ENCODE measurements at places on chromosomes 1 and 21.

- no peak for DNase-seq
- H3K36me3 ChIP-seq, result no peaks in the 10 kb centered on the region
- H3K27ac ChIP-seq, result no peak overlapping the region
These were observed 3.3 kb upstream of the EPHA2 start for GRCh38 chr1:16158993-16159831.

DNA sequence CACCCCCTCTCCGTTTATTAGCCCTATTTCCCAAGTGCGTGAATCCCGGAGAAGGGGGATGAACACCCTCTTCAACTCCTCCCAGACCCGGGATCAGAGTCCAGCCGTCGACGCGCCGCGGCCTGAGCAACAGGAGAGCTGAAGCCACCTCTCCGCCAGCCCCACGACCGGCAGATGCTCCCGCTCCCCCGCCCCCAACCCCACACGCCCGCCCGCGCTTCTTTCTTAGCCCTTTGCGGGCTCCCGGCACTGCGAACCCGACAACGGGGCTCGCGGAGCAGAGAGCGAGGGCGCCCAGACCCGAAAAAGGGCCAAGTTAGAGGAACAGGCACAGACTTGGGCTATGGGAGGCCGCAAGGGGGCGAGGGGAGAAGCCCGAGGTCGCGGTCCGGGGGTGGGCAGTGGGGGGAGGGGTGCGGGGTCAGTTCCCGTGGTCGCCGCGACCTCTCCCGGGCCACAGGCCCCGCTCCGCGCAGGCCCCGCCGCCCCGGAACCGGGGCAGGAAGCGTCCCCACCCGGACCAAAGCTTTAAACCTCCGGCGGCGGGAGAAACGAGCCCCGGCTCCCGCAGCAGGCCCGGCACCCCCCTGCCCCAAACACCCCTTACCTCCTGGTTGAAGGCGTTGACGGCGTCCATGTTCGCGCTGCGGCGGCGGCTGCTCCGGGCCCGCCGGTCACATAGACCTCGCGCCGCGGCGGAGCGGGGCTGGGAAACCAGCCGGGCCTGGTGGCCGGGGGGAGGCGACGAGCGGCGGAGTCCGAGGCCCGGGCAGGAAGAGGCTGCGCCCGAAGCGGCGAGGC, 662 bp downstream of the SCAF4 start:
- H3K27ac ChIP-seq, result peak overlapping the region; percentile 79
- H3K4me1 ChIP-seq, result peaks cover 48% of the 10 kb centered on the region
- peak overlapping the region; percentile 75 for H3K4me3 ChIP-seq
- no peaks in the 10 kb centered on the region for H3K27me3 ChIP-seq

GRCh38 chr1:156123356-156124196, 9.1 kb downstream of the LMNA start:
- no peak overlapping the region for H3K4me3 ChIP-seq
- H3K27me3 ChIP-seq, result no peaks in the 10 kb centered on the region
- peak; percentile 93 for DNase-seq
- peak overlapping the region; percentile 98 for H3K27ac ChIP-seq

GRCh38 chr1:115056395-115056798, 26.8 kb downstream of the TSHB start:
- no peaks in the 10 kb centered on the region for H3K4me1 ChIP-seq
- no peaks in the 10 kb centered on the region for H3K27me3 ChIP-seq
- no peak overlapping the region for H3K4me3 ChIP-seq
- no peak overlapping the region for H3K27ac ChIP-seq
- no peaks in the 10 kb centered on the region for H3K36me3 ChIP-seq

DNA sequence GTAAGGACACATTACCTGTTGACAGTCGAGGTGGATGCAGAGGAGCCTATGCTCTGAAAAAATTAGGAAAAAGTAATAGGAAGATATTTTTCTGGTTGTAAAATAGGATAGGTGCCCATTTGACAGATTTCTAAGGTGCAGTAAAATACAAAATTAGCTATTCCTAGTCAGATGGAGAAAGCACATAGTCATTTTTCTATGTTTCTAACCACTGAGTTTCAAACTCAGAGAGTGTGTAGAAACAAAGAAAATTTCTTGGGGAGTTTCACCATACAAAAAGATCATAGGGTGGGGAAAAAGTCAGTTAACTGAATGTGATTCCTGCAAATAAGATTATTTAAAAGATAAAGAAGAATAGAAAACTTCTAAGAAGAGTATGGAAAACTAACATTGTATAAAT, 666.9 kb downstream of the KCNT2 start:
- no peaks in the 10 kb centered on the region for H3K4me1 ChIP-seq
- no peak overlapping the region for H3K4me3 ChIP-seq
- no peaks in the 10 kb centered on the region for H3K36me3 ChIP-seq
- H3K27ac ChIP-seq, result no peak overlapping the region
- H3K27me3 ChIP-seq, result no peaks in the 10 kb centered on the region
- no peak for DNase-seq

DNA sequence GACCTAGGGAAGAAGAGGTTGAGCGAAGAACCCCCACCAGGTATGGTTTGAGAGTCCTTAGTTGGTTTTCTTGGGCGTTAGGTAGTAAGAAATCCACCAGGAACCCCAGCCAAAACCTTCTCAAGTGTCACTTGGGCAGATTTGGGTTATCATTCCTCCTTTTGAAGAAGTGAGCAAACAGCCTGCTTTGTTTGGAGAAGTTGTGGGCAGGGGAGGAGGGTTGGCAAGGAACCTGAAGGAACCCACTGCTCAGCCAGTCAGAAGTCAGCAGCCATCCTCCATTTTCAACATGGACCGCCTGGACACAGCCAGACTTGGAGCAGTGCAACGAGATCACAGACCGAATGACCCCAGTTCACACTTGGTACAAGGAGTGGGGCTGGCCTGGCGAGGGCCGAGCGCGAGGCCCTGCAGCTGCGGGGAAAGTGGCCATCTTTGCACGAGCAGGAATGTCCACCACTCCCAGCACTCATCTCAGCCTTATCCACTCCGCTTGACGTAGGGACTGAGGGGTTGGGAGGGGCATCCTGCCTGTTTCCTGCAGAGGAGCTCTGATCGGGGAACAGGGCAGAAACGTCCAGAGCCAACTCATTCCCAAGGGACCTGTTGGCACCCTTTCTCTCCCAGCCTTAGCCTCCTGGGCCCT, 7.2 kb downstream of the ADPRS start:
- H3K27ac ChIP-seq, result no peak overlapping the region
- no peak overlapping the region for H3K4me3 ChIP-seq
- DNase-seq, result no peak
- no peaks in the 10 kb centered on the region for H3K27me3 ChIP-seq

GRCh38 chr1:22057861-22058260, 5.4 kb downstream of the CDC42 start:
- H3K4me3 ChIP-seq, result no peak overlapping the region
- H3K27ac ChIP-seq, result no peak overlapping the region
- no peaks in the 10 kb centered on the region for H3K27me3 ChIP-seq

- peak overlapping the region; percentile 96 for H3K27ac ChIP-seq
- no peaks in the 10 kb centered on the region for H3K27me3 ChIP-seq
- H3K36me3 ChIP-seq, result no peaks in the 10 kb centered on the region
- peak; percentile 33 for DNase-seq
These were observed 929 bp upstream of the FOXJ3 start for GRCh38 chr1:42335809-42336518.

DNA sequence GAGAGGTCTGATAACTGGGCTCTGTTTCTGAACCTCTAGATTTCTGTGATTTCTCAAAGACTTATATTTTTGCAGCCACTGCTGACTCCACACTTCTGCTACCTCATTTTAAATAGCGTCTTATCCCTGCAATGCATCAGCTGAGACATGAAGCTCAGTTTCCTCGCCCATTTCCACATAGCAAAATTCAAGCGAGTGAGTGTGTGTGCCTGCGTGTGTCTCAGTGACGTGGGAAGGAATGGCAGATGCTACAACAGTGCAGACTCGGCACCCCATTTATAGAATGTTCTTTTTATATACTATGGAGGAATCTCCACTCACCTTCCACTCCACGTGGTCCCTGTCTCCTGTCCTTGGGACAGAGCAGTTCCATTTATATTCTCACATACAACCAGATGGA, 35.7 kb downstream of the ZMYND12 start:
- H3K27me3 ChIP-seq, result no peaks in the 10 kb centered on the region
- H3K4me1 ChIP-seq, result peaks cover 24% of the 10 kb centered on the region
- H3K4me3 ChIP-seq, result no peak overlapping the region
- no peak overlapping the region for H3K27ac ChIP-seq
- H3K36me3 ChIP-seq, result no peaks in the 10 kb centered on the region

GRCh38 chr1:48582408-48582807, 110.4 kb upstream of the SPATA6 start:
- no peaks in the 10 kb centered on the region for H3K4me1 ChIP-seq
- no peaks in the 10 kb centered on the region for H3K36me3 ChIP-seq
- no peak overlapping the region for H3K27ac ChIP-seq
- H3K27me3 ChIP-seq, result no peaks in the 10 kb centered on the region

- no peak for DNase-seq
- H3K4me1 ChIP-seq, result no peaks in the 10 kb centered on the region
- no peaks in the 10 kb centered on the region for H3K36me3 ChIP-seq
- no peaks in the 10 kb centered on the region for H3K27me3 ChIP-seq
- no peak overlapping the region for H3K27ac ChIP-seq
These were observed 95.6 kb upstream of the SNX7 start for GRCh38 chr1:98565951-98566350.

- H3K27me3 ChIP-seq, result no peaks in the 10 kb centered on the region
- H3K4me3 ChIP-seq, result no peak overlapping the region
- no peak for DNase-seq
These were observed 1.6 kb downstream of the PCAT6 start for GRCh38 chr1:202812176-202813026.

All from body of pancreas (tissue), 4 donors.